ENCODE measurements at places on chromosomes 12 and 14.

DNA sequence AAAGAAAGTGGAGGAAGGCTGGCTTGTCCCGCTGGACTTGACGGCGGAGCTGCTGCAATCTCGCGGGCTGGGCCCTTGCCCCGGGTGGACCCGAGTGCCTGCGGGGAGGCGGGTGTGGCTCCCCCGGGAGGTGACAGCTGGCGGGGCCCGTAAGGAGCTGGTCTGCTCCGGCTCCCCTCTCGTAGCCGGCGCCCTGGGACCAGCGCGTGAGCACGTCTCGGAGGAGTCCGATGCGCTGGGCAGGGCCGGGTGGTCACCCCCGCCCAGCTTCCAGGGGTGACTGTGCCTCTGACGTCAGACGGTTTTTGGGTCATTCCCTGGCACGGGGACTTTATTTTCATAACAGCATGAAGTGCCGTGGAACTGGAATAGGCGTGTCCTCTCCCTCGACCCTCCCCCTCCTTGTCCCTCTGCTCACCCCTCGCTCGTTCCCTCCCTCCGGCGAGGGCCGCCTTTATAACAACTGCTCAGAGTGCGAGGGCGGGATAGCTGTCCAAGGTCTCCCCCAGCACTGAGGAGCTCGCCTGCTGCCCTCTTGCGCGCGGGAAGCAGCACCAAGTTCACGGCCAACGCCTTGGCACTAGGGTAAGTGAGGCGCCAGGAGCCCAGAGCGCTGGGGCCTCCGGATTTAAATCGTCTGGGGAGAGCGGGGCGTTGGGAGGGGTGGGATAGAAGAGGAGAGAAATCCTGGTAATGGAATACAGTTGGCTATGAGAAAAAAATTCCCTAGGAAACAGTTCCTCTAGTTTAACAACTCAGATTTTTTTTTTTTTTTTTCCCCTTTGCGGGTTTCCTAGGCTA, at the start of gene GPRC5A:
GPRC5A (plus strand) TSS at position 483 of the 801 bp plus-strand sequence. CDS start 16,688 bp downstream, outside the sequence.
- peak; percentile 18 for DNase-seq

- DNase-seq: no peak
Measured at GRCh38 chr12:102740141-102740955, 176.7 kb downstream of the PAH start.

DNA sequence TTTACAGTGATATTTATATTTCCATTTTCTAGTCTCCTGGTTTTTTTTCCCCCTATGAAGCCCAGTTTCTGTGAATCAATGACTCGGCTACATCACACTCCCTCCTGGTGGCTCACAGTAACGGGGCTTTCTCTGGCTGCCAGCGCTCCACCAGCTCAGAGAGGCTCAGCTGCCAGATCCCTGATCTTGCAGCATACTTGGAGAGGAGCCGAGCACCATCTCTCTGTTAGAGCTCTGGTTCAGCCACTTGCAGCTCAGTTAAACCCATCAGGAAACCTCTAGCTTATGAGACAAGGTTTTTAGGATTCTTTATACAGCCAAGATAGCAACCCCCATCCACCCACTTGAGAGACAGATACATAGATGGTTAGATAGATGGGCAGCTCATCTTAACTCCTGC, 74.6 kb downstream of the CIT start:
- DNase-seq: no peak

- no peak for DNase-seq
Measured at GRCh38 chr12:107474639-107475539, 210.7 kb upstream of the PWP1 start.

GRCh38 chr12:51504851-51505250, 80.2 kb downstream of the SLC4A8 start:
- DNase-seq: no peak

- DNase-seq: no peak
Measured at GRCh38 chr14:101588286-101588975, 27.1 kb downstream of the DIO3 start.

DNA sequence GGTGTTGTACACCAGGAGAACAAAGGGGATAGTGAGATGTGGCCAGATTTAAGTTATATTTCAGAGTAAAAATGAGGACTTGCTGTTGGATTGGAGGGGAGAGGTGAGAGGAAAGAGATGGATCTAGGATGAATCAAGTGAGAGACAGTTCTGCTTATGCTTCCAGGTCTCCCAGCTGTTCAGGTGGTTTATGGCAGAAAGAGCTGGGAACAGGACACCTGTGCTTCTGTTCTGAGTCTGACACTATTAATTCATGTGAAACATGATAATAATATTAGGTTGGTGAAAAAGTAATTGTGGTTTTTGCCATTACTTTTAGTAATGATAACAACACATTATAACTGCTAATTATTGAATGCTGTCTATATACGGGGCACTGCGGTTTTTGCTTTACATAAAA, 55.7 kb downstream of the SLC15A5 start:
- no peak for DNase-seq

DNA sequence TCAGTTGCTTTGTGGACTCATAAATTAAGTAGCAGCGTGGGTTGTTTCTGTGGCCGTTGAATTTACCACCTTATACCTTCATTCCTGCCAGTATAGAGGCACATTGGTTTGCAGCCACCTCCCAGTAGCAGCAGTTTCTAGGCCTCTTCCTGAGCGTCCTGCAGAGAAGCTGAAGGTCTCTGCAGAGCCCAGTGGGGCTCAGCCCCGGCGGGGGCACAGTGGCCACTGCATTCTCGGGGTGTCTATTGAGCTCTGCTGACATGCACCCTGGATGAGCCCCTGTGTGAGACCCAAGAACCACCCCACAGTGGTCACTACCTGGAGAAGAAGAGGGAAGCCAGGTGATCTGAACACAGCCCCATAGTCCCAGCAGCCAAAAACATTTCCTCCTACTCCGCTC, 57.7 kb upstream of the DYNC1H1 start:
- no peak for DNase-seq

DNA sequence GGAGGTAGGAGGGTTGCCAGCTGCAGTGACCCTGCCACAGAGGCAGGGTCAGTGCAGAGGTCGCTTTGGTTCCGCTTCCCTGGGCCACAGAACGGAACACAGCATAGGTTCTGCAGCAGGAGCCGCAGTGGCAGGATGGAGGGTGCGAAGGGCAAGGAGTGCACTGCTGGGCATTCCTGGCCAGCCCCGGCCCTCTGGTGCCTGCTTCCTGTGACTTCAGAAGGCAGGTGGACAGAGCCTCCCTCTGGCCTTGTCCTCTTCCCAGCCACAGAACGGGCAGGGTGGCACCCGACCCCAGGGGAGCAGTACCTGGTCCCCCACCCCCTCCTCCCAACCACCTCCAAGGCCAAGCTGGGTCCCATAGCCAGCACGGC, 37.7 kb downstream of the SLC8B1 start:
- DNase-seq: no peak

DNA sequence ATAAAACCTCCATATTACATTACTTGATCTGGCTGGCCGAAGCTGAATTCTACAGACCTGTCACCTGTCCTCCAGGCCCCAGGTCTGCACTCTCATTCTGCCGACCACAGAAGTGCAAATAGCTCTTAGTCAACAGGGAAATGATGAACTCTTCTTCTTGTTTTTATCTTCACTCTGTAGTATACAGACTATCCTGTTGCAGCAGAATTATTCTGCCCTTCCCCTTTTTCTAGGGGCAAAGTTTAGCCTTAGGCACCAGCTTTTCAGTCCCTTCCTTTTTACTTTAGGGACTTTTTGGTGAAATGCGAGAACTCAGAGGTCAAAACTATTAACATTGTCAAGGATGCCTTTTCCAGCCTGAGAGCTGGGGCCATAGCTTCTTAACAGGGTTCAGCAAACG, 229.6 kb upstream of the EGLN3 start:
- DNase-seq: no peak

- no peak for DNase-seq
Measured at GRCh38 chr12:51661199-51661598, 70.2 kb downstream of the SCN8A start.

- DNase-seq: no peak
Measured at GRCh38 chr12:101491329-101491728, 16.2 kb downstream of the SPIC start.

DNA sequence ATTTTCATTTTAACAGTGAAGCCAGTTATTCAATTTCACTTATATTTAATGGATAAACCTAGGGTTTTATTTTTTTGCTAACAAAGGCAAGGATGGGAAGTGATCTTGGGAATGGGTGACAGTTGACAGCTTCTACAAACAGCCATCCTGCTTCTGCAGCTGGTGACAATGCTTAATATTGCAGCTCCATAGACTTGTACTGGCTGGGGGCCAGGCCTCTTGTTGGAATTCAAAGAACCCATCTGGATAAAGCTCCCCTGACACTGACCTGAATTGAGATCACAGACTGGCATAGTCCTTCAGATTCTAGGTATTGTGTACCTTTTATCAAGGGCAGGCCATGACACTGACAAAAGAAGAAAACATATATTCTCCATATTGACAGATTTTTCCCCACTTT, 664.6 kb upstream of the FOXG1 start:
- no peak for DNase-seq

DNA sequence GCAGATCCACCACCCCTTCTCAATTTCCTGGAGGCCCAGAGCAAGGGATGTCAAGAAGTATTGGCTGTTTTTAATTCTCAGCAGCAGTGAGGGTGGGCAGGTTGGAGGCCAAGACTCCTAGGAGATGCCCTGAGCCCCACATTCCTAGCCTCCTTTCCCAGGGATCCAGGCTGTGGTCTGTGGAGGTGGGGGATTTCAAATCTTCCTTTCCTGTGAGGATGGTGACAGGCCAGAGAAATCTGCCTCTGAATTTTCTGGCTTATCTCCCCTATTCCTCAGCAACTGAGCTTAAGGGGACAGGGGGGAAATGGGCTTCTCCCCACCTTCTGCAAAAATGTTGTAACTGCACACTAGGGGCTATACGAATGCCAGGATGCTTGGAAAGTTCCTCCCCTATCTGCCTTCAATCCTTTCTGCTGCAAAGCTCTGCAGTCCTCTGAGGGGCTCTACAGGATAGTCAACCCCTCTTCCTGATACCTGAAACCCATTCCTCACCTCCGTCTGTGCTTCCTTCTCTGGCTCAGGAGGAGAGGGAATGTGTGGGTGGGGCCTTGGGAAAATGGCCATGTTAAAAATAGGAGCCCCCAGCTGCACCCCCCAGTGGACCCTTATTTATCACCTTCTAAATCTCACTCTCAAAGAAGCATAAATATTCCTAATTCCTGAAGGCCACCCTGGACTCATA, 6.6 kb downstream of the GPR84 start:
- DNase-seq: no peak

GRCh38 chr12:114683709-114684097, 272 bp downstream of the TBX3 start:
- no peak for DNase-seq

DNA sequence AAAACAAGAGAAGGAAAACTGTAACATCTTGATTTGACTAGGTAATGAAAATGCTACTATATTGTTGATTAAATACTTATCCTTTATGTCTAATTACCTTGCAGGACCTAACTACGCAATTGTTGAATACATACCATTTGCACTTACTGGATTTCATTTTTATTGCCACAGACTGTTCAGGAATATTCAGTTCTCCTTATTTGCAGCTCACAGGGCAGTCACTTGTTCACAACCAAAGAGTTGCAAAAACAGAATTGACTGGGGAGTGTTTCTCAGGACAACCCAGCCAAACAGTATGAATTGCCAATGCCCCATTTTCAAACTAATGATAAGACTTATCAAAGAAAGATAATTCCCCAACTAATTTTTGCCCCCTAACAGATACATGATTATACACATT, 49.4 kb downstream of the CIT start:
- no peak for DNase-seq

GRCh38 chr12:94169966-94170689, 21.8 kb downstream of the PLXNC1 start:
- DNase-seq: no peak

- no peak for DNase-seq
Measured at GRCh38 chr14:29061702-29062101, 295.1 kb downstream of the FOXG1 start.

- DNase-seq: no peak
Measured at GRCh38 chr14:22482085-22482694, 106.8 kb downstream of the DAD1 start.

GRCh38 chr14:39946807-39947206, 514.6 kb upstream of the FBXO33 start:
- no peak for DNase-seq

DNA sequence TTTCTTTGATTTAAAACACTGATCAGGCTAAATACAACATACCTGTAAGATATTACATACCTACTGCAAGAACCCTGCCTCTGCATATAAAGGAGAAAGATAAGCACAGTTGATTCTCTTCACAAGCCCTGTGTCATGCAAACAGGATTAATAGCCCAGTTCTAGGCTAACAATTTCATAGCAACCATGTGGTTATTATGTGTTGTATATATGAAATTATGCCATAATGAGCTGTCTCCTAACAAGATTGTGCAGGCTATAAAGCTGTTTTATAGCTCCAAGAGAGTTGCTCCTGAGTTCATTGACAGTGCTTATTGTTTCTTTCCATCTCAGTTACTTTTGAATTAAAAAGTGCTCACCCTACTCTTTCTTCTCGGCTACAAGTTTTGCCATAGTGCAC, 609.3 kb downstream of the DIO2 start:
- no peak for DNase-seq

GRCh38 chr12:28130234-28130624, 60.0 kb upstream of the CCDC91 start:
- no peak for DNase-seq

GRCh38 chr12:96143392-96143791, 50.8 kb upstream of the ELK3 start:
- DNase-seq: no peak

DNA sequence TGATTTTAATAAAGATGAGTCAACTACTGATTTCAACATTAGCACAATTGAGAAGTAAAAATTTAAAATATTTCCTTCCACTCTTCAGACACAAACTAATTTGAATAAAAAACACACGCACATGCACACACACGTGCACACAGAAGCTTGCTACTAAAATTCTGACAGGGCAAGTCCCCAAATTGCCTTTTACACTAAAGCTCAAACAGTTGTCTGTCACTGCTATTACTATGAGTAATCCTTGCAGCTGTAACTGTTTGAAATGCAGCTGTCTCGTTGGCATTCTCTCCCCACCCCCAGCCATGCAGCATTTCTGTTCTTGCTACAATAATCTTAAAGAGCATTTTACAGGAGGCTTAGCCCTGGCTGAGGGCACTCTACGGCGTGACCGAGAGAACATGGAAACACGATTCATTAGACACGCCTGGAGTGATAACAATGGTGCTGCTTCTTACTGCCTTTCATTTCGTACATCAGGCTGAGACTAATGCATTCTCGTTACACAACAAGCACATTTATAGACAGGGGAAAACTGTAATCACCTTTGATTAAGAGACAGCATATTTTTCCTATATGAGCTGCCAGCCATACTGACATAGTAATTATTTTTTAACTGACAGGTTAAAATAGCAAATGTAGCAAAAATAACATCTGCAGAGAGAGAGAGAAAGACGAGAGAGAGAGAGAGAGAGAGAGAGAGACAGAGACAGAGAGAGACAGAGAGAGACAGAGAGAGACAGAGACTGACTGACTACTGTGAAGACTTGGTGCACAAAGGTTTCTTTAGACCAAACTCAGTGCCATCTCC, 153.8 kb downstream of the MED13L start:
- peak; percentile 13 for DNase-seq

GRCh38 chr14:54420478-54421142, 20.6 kb downstream of the CNIH1 start:
- no peak for DNase-seq

DNA sequence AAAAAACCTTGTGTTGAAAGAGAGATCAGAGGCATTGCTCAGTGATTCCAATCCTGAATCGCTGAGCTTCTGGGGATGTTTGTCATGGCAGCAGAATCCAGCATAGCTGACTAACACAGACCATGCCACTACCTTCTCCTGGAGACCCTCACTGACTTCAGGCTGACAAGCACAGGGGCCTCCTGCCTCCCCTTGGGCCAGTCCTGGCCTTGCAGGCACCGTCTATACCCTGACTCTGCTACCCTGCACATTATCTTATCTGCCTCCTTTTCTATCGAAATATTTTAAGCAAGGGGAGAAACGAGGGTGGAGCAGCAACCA, 139.8 kb downstream of the KIF26A start:
- no peak for DNase-seq

All from activated T-cell treated with anti-CD3 and anti-CD28 coated beads for 48 hours (primary cell).